ENCODE measurements at places on chromosomes 7 and 10.

GRCh38 chr7:6392712-6393666 lies 54.8 kb downstream of the DAGLB start:
- peak; percentile 80 for DNase-seq

GRCh38 chr10:125515571-125515970 lies 167.4 kb downstream of the TEX36 start:
- no peak for DNase-seq

- DNase-seq: no peak
Observed at GRCh38 chr10:117996709-117997108, 50.0 kb downstream of the RAB11FIP2 start.

DNA sequence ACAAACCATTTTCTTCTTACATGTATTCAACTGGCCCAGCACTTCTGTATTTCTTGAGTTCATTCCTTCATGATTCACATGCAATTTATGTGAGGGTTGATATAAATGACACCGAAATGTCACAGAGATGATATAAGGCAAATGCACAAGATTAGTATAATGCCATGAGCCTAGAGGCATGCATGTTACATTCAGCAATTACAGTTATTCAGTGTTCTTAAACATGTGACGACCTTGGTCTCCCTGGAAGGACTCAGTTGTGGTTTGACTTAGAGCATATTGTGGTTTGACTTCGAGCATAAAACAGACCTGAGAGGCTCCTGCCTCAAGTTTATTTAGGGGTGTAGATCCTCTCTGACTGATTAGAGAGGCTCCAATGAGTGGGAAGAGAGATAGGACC lies 752.1 kb upstream of the POM121L12 start:
- no peak for DNase-seq

DNA sequence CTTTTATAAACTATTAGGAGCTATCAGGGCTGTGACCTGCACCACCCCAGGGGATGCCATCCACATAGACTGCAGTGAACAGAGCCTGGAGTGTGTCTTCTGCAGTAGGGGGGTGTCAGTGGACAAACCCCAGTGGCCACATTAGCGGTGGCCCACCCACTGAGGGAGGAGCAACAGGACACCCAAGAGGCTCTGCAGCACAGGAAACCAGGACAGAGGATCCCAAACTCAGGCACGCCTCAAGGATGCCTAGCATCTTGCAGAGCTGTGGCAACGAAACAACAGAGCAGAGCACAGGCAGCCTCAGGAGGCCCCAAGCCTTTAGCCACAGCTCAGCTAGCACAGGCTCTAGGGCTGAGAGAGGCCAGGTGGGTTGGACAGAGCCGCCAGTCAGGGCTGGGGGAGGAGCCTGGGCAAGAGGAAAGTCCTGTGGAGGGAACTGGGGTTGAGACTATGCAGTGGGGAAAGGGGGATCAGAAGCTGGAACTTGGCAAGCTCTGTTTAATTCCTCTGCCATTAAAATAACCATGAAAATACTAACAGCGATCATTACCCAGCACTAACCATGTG lies 53.8 kb downstream of the GRID1 start:
- DNase-seq: no peak

- peak; percentile 81 for DNase-seq
Observed at GRCh38 chr7:105677817-105678573, 96.7 kb upstream of the EFCAB10 start.

DNA sequence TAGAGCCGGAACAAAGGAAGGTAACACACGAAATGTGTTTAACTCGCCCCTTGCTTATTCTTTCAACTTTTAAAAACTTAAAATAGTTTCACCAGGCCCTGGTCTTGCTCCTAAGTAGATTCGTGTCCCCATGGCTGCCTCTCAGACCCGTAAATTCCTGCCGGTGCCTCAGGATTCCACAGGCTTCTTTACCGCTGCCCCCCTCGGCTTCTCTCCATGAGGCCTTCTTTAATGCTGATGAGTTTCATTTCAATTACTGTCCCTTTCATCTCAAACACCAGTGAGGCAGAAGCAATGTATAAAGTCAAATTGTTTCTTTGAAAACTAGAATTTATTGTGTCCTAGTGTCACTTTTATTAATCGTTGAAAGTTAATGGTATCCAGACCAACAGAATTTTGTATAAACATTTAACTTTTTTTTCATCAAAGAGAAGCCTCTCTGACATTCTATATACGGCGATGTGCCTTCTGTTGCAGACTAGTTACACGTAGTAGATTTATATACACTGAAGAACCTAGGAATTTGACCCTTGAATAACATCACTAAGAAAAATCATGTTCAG lies 225.2 kb downstream of the C7orf25 start:
- DNase-seq: no peak

DNA sequence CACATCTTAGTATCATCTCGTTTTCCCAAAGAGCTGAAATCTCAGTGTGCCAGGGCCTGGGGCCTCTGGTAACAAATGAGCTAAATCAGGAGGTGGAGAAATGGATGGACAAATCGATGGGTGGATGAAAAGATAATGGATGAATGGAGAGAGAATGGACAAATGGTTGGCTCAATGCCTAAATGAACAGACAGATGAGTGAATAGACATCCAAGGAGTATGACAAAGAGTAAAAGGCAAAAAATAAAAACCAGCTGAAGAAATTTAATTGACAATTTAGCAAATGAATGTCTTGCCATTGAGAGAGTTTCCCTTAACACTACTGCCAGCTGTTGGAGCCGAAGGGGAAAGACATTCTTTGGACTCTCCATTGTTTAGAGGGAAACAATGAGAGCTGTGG lies 8.0 kb downstream of the SYCE1 start:
- no peak for DNase-seq

DNA sequence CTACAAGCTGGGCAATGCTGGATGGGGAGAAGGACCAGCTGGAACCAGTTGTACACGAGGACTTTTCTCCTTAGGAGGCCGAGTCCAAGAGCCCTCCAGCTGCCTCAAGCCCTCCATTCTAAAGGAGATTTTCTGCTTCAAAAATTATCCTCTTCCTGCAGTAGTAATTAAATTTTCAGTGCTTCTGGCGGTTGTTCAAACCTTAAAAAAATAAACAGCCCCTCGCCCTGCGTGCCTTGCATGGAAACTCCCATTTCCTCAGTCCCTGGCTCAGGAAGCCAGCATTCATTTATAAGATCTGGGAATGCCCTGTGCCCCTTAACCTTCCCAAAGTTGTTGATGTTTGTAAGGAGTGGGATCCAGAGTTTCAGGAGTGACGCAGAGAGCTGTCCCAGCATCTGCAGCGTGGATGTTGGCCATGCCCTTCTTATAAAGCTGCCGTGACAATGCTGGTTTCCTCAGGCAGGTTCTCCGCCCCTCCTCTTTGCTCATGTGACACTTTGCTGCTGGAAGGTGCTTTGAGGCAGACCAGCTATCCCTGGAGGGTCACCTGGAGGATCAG lies 24.0 kb upstream of the ACTR3B start:
- DNase-seq: no peak

- DNase-seq: peak; percentile 32
Observed at GRCh38 chr10:87771871-87772500, 46.0 kb downstream of the ATAD1 start.

DNA sequence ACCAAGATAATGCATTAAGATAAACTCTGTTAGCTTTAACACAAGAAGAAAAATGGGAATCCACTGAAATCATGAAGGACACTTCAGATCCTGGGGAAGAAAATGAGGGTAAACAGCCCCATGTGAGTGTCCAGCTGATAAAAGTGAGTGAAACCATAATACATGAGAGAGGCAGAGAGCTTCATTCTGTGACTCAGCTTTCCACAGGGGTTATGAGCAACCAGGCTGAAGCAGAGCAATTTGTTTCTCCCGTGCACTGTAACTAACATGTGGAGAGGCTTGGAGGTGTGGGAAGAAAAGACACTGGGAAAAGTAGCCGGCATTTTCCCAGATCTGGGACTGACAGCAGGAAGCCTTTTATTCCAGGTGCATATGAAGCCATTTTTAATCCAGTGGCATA lies 971.7 kb downstream of the ANKRD7 start:
- DNase-seq: no peak

GRCh38 chr10:129332476-129332875 lies 134.6 kb upstream of the MGMT start:
- DNase-seq: peak; percentile 2

DNA sequence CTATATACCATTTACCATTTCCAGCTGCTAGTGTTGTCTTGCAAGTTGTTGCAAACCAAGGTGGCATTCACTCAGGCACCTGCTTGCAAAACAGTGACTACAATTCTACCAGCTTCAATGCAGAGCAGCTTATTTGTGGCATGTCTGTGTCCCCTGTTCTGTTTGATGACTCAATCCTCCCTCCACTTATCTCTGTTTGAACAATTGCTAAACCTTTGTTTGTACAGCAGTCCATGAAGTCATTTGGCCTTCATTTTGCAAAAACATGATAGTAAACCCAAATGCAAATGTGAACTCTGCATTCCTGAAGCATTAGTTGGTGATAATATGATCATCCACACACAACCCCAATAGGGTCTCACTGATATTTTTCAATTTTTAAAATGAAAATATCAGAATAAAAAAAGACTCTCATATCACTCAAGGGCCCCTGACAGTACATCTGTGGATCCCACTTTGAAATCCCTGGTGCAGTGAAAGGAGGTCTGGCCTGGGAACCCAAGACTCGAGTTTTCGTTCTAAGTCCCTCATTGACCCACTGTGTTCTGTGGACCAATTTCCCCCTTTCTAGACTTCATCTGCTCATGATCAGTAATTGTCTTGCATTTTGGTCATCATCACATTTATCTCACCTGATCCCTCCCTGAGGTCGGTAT lies 425.4 kb downstream of the RPS24 start:
- no peak for DNase-seq

GRCh38 chr7:4634166-4634565 lies 47.9 kb upstream of the FOXK1 start:
- DNase-seq: no peak

DNA sequence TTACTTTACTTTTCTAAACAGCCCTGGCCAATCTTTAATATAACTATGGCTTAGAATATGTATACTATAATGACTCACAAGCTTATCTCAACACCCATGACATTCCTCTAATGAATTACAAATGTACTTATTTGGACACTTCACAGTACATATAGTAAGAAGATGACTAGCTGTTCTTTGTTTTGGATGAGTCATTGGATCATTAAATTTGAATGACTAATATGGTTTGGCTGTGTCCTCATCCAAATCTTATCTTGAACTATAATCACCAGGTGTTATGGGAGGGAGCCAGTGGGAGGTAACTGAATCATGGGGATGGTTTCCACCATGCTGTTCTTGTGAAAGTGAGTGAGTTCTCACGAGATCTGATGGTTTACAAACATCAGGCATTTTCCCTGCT lies 807.5 kb upstream of the SORCS1 start:
- no peak for DNase-seq

DNA sequence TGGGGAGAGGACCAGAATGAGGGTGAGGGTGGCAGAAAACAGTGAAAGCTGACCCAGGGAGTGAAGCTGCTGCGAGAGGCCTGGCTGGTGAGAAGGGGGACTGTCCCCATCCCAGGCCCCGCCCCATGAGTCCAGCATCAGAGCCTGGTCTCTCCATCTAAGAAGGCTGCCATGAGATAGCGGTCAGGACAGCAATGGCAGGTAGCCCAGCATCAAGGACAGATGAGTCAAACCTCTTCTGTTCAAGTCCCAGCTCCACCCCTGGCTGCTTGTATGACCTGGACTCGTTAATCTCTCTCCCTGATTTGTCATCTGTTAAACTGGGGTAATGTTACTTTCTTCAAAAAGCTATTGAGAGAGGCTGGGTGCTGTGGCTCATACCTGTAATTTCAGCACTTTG lies 22.2 kb downstream of the GPNMB start:
- no peak for DNase-seq

All from CD4-positive, alpha-beta T cell treated with Interleukin-4 for 1 hour (primary cell).